ENCODE measurements at places on chromosomes 3 and 15. TPM values are rescaled to one million over a fixed set of nuclear protein-coding genes. Genes with fewer than 3 reads are reported as not detected.

GRCh38 chr3:182241766-182242488, 530.2 kb downstream of the SOX2 start:
- DNase-seq, result no peak

GRCh38 chr3:114506591-114507300, 212.9 kb downstream of the TIGIT start:
- DNase-seq, result no peak

DNA sequence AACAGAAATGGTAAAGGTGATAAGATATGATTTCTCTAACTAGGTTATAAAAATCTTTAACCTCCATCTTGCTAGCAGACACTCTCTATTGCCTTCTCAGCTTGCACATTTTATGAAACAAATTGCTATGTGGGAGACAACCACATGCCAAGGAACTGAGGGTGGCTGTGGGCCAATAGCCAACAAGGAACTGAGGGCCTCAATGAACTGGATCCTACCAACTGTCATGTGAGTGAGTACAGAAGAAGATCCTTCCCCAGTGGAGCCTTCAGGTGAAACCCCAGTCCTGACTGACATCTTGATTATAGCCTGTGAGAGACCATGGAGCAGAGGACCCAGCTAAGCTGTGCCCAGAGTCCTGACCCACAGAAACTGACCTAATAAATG, 129.2 kb upstream of the LRIG1 start:
- DNase-seq, result no peak

DNA sequence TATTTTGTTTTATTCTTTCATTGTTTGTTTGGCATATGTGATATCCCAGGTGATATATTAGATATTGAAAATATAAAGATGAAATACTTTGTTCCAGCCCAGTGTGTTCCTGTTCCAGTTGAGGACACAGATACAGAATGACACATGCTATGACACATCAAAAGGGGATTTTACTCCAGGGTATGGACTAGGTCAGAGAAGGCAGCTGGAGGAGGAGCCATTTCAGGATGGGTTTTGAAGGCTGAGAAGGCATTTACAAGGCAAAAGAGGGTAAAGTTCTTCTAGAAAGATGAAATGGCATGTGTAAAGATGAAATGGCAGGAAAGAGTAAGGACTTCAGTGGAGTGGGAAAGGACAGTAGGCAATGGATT, 163.8 kb downstream of the ZIC1 start:
- no peak for DNase-seq

DNA sequence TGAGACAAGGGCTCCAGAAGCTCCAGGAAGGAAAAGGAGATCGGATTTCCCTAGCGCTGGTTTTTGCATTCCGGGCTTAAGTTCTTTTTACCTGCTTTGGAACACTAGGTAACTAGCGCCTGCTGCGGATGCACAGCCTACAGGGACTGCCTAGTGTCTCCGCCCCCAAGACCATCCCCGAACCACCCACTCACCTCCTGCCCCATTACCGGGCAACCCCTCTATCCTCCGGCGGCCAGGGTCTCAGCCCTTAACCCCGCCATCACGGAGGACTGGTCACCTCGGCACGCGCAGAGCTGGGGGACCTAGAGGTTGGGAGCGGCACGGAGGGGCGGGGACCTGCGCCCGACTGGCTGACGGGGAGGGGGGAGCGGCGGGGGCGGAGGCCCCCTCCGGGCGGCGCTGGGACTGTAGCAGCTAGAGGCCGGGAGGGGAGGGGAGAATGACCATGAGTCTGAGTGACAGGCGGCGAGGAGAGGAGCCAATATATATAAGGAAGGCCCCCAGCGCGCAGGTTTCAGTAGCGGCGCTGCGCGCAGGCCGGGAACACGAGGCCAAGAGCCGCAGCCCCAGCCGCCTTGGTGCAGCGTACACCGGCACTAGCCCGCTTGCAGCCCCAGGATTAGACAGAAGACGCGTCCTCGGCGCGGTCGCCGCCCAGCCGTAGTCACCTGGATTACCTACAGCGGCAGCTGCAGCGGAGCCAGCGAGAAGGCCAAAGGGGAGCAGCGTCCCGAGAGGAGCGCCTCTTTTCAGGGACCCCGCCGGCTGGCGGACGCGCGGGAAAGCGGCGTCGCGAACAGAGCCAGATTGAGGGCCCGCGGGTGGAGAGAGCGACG, at the start of gene DLL4:
DLL4 (plus strand) TSS at position 520 of the 839 bp plus-strand sequence. CDS start 329 bp downstream, outside the sequence.
- DNase-seq, result peak; percentile 48

Gene TP63
- 0.06 TPM for total RNA-seq

Gene IMPDH2
- 538 TPM for total RNA-seq

DNA sequence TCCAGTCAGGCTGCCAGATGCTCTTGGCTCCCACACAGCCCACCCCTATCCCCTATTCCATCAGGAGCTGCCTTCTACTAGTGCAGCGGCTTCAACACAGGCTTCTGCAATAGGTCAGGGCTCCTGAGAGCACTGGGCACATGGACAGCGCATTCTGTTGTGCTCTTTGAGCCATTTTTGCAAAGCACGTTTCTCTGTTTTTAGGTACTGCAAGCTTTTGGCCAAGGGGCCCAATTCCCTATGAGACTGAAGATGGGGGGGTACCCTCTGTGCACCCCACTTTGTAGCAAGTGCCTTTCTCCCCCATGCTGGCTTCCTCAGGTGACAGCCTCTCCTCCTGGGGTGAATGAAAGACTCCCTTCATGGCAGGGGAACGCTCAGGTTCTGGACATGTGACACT, 31.2 kb downstream of the CHDH start:
- DNase-seq, result no peak

GRCh38 chr3:24237971-24238706, 256.5 kb downstream of the THRB start:
- DNase-seq, result no peak

DNA sequence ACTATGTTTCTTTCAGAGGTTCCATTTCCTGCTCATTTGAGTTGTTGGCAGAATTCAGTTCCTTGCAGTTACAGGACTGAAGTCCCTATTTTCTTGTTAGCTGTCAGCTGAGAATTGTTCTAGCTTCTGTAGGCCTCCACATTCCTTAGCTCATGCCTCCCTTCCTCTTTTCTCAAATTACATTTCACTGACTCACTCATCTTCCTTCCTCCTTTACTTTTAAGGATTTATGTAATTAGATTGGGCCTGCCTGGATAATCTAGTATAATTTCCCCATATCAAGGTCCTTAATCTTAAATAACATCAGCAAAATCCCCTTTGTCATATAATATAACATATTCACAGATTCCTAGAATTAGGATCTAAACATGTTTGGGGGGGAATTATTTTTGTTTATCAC, 40.6 kb upstream of the RBMS3 start:
- no peak for DNase-seq

GRCh38 chr3:100155128-100155527, 40.8 kb upstream of the FILIP1L start:
- DNase-seq, result no peak

DNA sequence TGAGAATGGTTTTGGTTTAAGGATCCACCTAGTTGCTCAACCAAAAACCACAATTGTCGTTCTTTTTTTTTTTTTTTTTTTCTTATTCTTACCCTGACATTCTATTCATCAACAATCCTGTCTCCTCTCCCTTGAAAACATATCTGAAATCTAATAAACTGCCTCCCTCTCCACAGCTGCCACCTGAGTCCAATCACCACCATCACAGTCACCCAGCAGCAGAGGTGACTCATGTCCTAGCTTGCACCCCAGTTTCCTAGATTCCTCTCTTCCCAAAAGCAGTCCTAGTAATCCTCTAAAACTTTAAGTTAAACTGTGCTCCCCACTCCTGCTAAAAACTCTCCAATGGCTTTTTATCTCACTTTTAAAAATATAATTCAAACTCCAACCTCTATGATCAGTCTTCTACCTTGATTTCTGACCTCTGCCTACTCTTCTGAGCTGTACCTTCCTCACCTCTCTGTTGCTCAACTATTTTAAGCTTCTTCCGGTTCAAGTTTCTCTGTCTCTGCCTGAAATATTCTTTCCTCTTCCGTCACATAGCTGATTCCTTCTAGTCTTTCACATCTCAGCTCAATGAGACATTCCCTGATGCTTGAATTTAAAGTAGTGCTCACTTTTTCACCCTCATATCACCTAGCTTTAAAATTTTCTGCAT, 33.7 kb upstream of the RBMS3 start:
- DNase-seq, result no peak

Gene ZNF660
- 1.1 TPM for total RNA-seq

Gene PXK
- total RNA-seq, result 27.4 TPM

- DNase-seq, result no peak
Observed at GRCh38 chr3:197713477-197713822, 23.3 kb downstream of the RUBCN start.

GRCh38 chr3:194777729-194778128, 92.0 kb downstream of the FAM43A start:
- no peak for DNase-seq

DNA sequence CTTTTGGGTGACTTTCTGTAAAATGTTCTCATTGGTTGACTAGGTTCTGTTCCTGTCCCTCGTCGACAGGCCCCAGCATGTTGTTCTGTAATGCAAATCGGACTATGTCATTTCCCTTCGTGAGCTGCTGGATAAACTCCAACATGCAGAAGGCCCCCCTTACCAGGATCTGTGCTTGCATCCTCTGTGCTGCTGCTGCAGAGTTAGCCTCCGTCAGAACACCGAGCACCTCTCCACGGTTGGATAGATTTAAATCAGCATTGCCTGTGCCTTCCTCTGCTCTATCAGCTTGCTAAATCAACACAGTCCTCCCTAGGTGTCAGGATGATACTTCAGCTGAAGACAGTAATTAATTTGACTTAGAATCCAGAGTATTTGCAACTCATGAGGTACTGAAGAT, 12.7 kb upstream of the MINDY4B start:
- no peak for DNase-seq

DNA sequence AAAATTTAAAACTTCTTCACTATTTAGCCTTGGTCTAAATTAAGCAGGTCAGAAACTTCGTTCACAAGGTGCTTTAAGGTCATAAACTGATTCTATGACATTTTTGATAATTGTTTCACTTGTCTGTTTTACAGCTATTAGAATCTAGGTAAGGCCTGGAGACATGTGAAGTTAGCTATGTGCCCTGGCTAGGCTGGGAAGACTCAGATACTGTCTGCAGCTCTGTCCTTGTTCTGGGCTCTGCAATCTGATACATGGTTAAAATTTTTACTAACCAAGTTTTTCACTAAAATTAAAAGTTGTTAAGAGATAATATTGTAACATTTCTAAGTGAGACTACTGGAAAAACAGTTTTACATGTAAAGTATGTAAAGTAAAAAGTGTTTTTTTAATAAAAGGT, 479.6 kb upstream of the EPHA6 start:
- no peak for DNase-seq

DNA sequence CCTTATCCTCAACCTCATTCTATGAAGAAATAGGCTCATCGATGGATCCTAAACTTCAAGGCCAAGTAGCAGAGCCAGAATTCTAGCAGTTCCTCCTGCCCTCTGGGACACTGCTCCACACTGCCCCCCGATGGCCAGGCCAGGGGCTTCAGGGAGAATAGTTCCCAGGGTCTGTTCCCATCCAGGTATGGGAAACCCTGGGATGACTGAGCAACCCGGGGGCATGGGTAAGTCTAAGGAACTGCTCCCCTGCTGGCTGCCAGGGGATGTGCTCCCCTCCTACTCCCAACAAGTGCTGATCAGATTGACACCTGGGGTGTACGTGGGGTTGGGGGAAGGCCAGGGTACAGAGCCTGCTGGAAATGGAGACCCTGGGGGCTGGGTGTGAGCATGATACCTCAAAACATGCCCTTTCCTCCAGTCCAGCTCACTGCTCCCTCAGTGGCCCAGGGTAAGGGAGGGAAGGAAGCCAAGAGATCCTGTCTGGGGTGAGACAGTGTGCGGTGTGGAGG, 7.6 kb downstream of the ULK3 start:
- DNase-seq, result no peak

DNA sequence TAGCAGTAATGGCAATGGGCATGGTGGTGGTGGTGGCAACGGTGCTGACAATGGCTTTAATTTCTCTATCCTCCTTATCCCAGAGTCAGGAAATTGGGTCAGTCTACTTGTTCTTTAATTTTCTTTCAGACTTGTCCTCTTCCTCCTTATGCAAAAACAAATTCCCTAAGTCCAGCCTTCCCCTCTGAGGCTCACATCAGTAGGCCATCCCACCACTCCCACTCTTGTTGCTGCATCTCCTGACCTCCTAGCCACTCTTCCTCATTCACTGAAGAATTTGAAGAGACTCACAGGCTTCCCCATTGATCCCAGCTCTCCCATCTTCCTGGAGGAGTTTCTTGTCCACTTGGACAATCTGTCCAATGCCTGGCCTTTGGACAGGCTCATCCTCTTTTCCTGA, 19.9 kb downstream of the DNAJB8 start:
- DNase-seq, result no peak

- DNase-seq, result no peak
Observed at GRCh38 chr15:87672309-87673288, 583.9 kb downstream of the NTRK3 start.

Gene PLSCR2
- not detected for total RNA-seq

GRCh38 chr15:29126821-29127461, 142.7 kb downstream of the NSMCE3 start:
- no peak for DNase-seq

DNA sequence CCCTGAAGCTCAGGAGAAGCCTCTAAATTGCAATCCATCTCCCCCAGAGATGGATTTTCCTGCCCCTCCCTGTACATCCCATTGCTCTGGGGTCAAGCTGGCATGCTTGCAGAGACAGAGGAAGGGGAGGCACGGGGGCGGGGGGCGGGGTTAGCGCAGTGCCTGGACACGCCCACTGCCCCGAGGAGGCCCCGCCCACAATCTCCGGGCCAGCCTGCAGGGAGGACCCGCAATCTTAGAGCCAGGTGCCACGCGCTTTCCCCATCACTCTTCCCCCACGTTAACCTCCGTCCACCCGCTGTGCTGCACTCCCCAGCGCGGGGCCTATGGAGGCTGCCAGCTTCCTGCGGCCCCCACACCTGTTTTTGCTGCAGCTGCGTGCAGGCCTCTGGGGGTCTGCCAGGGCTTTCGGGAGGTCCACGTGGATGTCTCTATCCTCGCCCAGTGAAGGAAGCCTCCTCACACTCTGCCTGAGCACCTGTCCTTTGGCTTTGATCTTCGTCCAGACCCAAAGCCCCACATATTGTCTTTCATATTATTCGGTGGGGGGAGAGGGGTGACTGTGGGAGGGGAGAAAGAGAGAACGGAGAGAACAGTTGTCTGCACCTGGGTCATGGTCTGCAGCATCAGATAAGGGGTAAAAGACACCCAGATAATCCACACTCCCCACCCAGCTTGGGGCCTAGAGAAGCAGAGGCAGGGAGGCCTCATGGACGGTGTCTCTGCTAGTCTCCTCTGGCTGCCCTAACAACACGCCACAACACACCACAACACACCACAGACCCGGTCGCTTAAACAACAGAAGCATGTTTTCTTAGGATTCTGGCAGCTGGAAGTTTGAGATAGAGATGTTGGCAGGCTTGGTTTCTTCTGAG, 118.0 kb upstream of the MEF2A start:
- peak; percentile 31 for DNase-seq

DNA sequence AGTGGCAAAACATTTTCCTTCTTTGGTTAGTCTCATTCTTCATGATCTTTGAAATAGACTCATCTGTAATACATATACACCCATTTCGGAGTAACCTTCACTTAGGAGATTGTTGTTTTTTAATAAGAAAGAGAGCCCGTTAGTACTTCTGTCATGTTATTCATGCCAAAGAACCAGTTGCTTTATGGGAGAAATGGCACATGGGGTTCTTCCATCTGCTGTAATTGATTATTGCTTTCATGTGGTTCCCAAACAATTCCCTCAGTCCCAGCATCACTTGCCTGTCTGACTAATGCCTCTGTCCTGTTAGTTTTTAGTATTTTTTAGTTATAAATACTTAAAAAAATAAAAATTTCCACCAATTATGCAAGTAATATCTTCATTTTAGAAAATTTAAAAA, 33.8 kb upstream of the FAH start:
- DNase-seq, result no peak

Gene KCNMB2
- total RNA-seq, result not detected
